ENCODE measurements at places on chromosomes 13 and 19.

GRCh38 chr19:58346961-58347929, 6.0 kb downstream of the A1BG start:
- peak; percentile 88 for DNase-seq

GRCh38 chr13:77760893-77761292, 63.4 kb downstream of the SLAIN1 start:
- DNase-seq: no peak

- no peak for DNase-seq
Measured at GRCh38 chr19:29712744-29713516, 2.1 kb downstream of the C19orf12 start.

DNA sequence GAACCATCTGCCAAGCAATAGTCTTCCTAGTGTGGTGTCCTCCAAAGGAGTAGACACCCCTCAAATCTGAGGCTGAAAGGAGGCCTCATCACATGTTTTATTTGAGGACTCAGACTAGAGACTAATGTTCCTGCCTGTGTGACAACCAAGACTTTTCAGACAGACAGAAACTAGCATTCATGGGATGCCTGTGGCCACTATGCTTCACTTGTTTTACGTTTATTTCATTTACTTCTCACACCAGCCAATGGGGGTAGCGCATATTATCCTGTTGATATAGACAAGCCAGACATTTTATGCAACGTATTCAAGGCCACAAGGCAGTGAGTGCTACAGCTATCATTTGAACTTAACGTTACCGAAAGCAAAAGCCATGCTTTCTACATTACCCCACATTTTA, 391.7 kb upstream of the HTR2A start:
- DNase-seq: no peak

- no peak for DNase-seq
Measured at GRCh38 chr19:42465827-42466280, 23.1 kb upstream of the CXCL17 start.

DNA sequence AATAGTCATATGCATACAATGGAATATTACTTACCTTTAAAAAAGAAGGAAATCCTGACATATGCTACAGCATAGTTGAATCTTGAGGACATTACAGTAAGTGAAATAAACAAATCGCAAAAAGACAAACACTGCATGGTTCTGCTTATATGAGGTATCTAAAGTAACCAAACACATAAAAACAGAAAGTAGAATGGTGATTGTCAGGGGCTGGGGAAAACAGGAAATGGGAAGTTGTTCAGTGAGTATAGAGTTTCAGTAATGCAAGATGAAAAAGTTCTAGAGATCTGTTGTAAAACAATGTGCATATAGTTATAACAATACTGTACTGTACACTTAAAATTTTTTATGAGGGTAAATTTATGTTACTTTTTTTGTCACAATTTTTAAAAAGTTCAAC, 219.4 kb downstream of the KLF5 start:
- DNase-seq: no peak

DNA sequence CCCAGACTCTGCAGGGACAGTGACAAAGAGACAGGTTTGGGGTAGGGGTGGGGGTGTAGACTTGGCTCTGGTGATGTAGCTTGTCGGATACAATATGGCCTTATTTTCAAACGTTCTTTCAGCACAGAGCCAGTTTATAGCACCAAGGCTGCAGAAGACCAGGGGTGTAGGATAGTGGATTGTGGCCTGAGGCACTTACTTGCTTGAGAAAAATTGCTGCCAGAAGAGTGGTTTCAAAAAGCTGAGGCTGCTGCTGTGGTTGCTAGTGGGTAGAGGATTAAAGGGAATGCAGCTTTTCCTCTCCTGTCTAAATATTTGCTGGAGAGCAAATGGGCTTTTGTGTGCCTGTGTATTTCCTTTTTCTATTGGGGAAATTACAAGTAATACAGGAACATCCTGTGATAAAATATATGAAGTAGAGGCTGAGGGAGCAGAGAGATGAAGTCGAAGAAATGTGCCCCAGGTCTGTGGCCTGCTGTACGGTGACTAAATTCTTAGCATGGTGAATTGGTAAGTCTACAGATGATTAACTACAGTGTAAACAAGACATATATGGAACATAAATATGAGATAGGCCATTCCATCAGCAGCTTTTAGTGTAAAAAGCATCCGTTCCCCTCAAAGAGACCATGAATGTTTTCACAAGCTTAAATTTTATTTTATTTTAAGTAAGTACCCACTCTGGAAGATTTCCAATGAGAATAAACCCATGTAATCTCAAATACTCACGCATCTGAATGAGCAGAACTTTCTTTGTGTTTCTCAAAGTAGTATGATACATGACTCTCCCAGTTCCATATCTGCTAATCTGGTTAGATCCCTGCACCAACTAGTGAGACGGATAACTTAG, 112.9 kb downstream of the LRCH1 start:
- DNase-seq: no peak

- no peak for DNase-seq
Measured at GRCh38 chr13:103716718-103717117, 650.5 kb upstream of the SLC10A2 start.

DNA sequence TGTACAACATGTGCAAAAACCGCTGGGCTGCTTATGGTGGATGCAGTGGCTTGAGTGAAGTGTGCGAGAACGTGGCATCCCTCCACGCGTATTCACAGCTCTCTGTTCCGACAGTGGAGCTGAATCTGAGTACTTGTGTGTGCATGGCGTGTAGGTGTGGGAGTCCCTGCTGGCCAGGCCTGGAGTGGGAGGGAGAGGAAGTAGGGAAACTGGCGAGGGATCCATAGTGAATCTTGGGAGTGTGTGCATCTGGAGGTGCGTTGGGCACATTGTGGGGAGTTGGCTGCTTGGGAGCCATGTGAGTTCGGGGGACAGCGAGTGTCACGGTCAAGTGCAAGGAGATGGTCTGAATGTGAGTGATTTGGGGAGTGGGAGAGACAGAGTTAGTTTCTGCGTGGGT, 2.4 kb downstream of the KLC3 start:
- no peak for DNase-seq

DNA sequence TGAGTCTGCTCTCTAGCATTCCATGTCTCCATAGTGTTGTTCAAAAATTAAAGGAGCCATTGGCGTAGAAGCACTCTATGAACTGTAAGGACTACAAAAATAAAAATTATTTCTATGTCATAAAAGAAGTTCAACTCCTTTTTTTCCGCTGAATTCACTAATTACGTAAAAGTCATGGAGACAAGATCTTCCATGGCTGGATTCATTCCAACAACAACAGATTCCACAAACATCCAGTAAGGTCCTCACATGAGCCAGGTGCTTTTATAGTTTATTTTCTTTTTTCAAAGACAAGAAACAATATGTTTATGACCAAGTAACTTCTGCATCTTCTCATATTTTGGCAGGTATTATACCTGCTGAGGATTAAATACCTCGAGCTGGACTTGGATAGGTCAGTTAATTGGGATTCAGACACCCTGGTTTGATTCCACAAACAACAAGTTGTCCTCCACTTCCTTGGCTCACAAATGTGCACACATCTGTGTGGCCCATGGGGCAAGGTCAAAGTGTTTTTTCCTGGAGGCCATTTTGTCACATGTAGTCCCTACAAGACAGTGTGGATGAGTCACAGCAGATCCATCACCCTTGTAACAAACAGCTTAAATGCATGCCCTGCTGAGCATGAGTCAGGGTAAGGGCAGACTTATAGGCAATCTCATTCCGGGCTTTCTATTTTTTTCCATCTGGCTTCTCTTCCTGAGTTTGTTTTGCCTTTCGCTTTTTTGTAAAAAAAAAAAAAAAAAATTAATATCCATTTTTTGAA, 475.6 kb downstream of the COG6 start:
- no peak for DNase-seq

DNA sequence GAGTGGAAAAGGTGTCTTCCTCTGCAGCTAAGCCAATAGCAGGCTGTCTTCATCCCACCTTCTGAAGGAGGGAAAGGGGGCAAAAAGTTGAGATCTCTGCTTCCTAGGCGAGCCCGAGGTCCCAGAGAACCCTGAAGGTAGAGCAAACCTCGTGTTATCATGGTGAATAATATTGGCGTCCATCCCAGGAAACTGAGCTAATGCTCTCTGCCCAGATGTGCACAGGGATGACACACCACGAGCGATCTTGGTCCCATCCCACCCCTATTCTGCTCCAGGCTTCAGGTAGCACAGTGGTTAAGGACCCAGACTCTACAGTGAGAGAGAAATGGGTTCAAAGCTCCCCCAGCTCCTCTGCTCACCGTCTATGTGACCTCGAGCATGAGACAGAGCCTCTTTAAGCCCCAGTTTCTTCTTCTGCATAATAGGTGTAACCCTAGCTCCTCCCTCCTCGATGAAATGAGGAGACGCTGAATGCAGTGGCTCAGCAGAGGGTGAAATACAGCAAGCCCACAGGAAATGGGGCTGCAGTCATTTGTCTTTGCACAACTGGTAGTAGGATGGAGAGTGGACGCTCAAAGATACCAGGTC, 9.9 kb upstream of the CEACAM20 start:
- no peak for DNase-seq

DNA sequence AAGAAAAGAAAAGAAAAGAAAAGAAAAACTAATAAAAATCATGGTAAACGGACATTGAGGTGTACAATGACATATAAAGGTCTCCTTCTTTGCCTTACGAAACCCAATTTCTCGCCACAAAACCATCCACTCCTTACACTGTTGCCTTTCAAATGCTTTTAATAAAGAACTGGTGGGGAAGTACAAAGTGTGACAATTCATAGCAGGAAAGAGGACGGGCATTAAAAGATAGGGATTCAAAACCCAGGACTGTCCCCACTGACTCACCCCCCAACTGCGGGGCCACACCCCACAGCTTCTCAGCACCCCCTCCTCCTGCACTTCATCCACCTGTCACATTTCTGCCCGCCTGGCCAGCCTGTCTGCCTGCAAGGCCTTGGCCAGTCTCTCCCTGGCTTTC, 2.4 kb downstream of the MBD3L2B start:
- DNase-seq: no peak

- DNase-seq: no peak
Measured at GRCh38 chr13:48502601-48503319, 30.1 kb downstream of the RCBTB2 start.

GRCh38 chr13:52406629-52407028, 657 bp upstream of the THSD1 start:
- DNase-seq: no peak

DNA sequence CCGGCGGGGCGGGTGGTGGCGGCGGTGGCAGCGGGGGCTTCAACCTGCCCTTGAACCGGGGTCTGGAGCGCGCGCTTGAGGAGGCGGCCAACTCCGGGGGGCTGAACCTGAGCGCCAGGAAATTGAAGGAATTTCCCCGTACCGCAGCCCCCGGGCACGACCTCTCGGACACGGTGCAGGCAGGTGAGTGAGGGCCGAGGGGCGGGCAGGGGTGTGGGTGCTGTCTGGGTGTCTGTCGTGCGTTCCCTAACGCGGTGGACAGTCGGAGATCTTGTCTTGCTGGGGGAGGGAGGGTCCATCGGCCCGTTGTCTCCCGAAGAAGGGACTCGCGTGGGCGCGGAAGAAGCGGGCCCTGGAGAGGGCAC, 533 bp downstream of the LRCH1 start:
- DNase-seq: no peak

DNA sequence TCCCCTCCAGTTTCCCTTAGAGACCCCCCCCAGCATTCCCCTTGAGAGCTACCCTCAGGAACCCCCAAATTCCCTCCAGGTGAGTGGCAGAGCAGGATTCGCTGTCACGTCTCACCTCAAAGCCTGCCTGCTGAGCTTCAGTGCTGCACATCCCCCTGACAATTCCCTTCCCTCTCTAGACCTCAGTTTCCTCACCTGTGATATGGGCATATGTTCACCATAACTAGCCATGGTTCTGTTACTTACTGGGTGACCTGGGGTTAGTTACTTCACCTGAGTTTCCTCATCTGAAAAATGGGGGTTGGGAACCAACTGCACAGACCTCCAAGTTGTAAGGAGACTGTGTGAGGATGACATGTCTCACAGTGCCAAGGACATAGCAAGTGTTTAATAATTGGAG, 75.5 kb downstream of the RYR1 start:
- no peak for DNase-seq

DNA sequence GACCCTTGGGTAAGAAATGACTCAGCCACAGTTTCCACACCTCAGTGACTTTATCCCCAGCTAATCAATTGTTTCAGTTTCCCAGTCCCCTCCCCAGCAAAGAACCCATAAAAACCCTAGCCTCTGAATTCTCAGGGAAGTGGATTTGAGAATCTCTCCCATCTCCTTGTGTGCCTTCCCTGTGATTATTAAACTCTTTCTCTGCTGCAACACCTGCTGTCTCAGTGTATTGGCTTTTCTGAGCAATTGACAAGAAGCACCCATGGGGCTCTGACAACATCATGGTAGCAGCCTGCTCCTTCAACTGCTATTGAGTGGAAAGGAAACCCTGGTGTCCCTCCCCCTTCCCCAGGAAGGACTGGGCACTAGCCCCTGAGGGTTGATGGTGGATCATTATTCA, 73.7 kb downstream of the UQCRFS1 start:
- DNase-seq: no peak

DNA sequence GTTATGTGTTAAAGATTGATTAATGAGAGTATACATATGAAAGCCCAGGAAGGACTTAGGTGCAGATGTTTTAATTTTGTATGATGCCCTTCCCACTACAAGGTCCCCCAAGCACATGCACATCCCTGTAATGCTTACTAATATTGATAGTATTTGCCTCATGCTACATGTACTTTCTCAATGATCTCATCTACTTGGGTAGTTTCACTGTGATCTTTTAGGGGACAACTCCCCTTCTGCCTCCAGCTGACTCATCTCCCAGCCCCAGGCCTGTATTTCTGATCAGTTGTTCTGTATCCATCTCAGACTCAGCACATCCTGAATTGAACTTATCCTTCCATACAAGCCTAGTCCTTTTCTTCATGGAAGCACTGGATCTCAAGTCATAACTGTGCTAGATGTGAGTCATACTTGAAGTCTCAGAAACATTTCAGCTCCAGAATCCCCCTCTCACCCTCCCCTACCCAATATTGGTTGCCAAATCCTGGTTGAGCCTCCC, 49.4 kb upstream of the INTS6 start:
- DNase-seq: no peak

DNA sequence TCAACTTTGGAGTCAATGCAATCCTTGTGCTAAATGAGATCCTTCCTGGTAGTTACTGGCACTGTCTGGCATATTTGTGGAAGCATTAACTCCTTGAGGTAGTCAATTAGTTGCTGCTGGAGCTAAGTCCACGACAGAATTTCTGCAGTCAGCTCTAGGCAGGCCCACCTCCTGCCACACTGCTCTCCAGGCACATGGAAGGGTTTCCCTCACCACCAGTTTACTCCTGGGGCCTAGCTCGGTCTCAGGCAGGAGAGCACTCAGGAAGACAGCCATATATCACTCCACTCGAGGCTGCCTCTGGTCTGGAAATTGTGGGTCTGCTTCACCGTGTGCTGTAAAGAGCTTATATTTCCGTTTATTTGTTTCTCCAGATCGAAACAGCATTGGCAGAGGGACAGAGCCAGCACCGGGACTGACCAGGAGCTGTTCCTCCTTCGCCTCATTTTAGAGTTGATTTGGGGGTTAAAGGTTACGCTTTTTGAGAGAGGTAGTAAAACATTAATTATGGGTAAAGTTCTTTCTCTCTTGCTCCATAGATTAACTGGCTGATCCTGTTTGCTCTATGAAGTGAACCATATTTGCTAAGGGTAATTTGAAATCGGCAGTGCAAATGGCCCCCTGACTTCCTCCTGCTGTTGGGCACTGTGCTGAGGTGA, 20.6 kb upstream of the GTF3A start:
- no peak for DNase-seq

Measured in HTR-8/SVneo (cell line).